ENCODE measurements at places on chromosomes 3 and 15.

DNA sequence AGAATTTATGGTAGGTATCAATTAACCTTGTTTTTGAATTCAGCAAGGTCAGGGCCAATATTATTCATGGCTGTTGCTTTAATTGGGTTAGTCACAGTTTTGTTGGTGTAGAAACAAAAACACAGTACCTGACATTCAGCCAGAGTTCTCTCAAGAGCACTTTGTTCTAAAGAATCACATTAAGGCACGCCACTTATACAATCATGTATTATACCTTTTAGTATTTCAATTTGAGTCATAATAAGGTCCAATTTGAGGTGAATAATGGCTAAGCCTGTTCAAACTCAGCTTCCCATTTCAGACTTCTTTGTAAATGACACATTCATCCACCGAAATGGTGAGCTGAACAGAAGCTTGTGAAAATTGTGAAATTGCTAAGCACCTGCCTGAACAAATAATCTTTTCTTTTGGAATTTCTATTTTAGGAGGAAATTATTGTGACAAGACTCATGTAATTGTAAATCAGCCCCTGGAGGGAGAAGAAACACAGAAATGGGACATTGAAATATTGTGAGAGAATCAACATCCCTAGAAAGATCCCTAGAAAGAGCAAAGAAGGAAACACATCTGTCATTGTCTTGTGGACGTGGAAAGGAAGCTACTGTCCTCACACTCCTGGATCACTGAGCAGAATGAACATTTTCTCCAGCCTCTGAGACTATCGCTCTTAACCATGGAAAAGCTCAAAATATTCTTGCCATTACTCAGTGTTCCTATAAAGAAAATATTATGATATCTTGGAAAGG lies 29.3 kb downstream of the RIOX2 start:
- DNase-seq = no peak

- no peak for DNase-seq
These were observed 545.5 kb downstream of the NTRK3 start for GRCh38 chr15:87711026-87711425.

- no peak for DNase-seq
These were observed 49.6 kb downstream of the CEMIP start for GRCh38 chr15:80828796-80829195.

- no peak for DNase-seq
These were observed 6.5 kb downstream of the RUBCN start for GRCh38 chr3:197730200-197730599.

DNA sequence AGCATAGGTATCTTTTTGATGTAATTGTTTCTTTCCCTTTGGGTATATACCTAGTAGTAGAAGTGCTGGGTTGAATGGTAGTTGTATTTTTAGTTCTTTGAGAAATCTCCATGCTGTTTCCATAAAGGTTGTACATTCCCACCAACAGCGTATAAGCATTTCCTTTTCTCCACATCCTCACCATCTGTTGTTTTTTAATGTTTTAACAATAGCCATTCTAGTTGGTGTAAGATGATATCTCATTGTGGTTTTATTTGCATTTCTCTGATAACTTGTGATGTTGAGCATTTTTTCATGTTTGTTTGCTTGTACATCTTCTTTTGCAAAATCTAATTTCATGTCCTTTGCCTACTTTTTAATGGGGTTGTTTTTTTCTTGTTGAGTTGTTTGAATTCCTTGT lies 80.0 kb upstream of the TMC3 start:
- no peak for DNase-seq

GRCh38 chr3:190369668-190370295 lies 18.2 kb upstream of the CLDN16 start:
- no peak for DNase-seq
